ENCODE measurements at places on chromosomes 12 and 14.

- DNase-seq: no peak
Measured at GRCh38 chr14:101598571-101599233, 37.4 kb downstream of the DIO3 start.

- no peak for DNase-seq
Measured at GRCh38 chr12:31951008-31951407, 8.2 kb upstream of the RESF1 start.

- no peak for DNase-seq
Measured at GRCh38 chr14:31578792-31579501, 17.7 kb downstream of the NUBPL start.

DNA sequence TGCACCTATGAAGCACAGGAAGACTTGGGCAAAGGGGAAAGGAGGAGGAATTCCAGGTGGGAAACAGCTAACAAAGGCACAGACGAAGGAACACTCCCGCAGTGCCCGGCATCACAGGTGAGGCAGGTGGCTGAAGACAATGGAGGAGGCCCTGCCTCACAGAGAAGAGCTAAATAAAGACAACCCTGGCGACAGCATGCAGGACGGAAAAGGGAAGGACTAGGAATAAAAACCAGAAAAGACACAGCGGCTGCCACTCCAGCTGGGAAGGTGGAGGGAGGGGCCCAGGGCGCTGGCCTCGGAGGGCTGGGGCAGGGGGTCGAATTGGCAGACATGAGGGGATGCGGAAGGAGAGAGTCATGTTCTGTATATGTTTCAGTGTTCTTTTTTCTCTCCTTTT lies 43.0 kb upstream of the ANO2 start:
- no peak for DNase-seq

DNA sequence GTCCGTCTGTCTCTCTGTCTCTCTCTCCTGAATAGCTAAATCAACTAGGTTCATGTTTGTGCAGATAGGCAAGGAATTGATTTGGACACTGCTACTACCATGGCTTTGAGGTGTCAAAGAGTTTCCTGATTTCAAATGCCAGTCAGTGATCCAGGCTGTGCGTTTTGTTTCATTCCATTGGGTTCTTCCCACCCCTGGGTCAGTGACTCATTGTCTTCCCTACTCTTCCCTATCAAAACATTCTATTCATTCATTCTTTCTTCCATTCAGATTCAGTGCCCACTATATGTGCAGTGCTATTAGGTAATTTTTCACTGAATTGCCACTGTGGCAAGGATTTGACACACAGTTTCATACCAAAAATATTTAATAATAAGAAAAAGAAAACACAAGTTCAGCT lies 50.4 kb downstream of the RPH3A start:
- DNase-seq: no peak

GRCh38 chr12:89151536-89151935 lies 200.8 kb downstream of the DUSP6 start:
- DNase-seq: no peak

- no peak for DNase-seq
Measured at GRCh38 chr12:42593874-42594273, 4.3 kb upstream of the PRICKLE1 start.

GRCh38 chr12:85765453-85765869 lies 70.7 kb downstream of the RASSF9 start:
- no peak for DNase-seq

GRCh38 chr12:1536817-1537216 lies 57.6 kb downstream of the FBXL14 start:
- DNase-seq: no peak

DNA sequence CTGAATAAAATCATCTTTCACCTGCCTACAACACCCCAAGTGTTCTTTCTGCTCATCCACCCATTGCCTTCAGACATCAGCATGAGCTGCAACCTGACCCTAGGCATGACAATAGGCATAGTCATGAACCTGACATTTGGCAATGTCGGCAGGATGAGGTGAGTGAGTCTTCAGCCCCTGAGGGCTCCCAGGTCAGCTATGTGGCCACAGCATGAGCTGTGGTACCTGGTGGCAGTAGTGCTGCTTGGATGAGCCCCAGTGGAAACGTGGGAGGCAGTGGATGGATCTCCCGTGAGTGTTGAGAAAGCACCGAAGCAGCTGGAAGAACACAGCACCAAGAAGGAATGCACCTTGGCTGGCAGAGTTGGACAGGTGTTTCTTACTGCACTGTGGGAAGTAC lies 334.8 kb upstream of the FAR2 start:
- no peak for DNase-seq

DNA sequence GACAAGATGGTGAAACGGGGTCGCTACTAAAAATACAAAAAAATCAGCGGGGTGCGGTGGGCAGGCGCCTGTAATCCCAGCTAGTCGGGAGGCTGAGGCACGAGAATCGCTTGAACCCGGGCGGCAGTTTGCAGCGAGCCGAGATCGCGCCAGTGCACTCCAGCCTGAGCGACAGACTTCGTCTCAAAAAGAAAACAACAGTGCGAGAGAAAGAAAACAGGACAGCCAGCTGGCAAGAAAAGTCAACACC lies 633 bp upstream of the RNU4-2 start:
- no peak for DNase-seq

GRCh38 chr14:97025722-97026121 lies 228.5 kb downstream of the VRK1 start:
- no peak for DNase-seq

DNA sequence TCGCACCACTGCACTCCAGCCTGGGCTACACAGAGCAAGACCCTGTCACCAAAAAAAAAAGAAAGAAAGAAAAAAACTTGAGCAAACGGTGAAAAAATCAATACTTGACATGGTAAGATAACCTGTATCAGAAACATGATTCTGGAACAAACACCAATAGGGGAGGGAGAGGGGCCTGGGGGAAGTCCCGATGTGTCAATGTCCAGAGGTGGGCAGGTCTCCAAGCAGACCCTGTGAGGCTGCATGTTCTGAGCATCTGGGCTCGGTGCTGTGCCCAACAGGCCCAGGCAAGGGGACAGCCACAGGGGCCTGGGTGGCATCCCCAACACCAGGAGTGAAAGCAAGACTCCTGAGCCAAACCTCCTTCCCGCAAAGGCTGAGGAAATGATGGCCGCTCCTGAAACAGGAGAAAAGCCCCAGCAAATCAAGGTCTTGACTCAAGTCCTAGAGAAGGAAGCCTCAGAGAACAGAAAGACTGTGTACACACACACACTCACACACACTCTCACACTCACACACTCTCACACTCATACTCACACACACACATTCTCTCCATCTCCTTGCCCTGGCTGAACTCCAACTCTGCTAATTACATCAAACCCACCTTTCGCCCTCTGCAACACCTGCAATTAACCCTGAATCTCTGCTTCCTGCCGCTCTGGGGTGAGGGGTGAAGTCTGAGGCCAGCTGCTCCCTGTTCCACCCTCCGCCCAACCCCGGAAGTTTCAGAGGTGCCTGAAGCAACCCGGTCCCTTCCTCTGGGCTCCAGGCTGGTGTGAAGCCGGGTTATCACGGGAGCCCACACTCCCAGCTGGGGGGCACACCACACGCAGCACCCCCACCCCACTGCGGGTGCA lies 20.4 kb downstream of the CCDC88C start:
- no peak for DNase-seq

All from activated naive CD8-positive, alpha-beta T cell treated with anti-CD3 and anti-CD28 coated beads, Interleukin-2, amount 50 U/mL, for 16 hours (primary cell).